ENCODE measurements at places on chromosomes 13 and 19.
A peak's percentile ranks its signal among the peaks of the same experiment; 100 is the strongest.

DNA sequence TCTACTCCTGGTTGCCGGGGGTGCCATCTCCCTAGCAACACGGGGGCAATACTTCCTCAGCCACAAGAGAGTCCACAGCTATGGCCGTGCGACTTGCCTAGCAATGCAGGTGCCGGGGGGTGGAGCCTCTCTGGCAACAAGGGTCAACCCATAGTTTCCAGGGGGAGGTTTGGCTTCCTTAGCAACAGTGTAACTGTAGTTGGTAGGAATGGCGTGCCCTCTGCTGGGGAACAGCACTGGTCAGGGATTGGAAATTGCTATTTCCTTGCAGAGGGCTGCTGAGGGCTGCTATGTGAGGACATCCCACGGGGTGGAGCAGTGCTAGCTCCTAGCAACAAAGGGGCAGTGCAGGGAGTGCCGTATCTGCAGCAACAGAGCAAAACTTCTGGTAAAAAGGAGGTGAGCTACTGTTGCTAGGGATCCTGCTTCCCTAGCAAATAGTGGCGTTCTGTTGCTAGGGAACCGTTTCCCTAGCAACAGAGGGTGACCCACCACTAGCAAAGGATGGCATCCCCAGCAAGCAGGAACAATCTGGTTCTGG is 7.0 kb upstream of the TMC4 start:
- DNase-seq: no peak

GRCh38 chr13:113209759-113210421 is 477 bp downstream of the CUL4A start:
- DNase-seq: peak; percentile 52

DNA sequence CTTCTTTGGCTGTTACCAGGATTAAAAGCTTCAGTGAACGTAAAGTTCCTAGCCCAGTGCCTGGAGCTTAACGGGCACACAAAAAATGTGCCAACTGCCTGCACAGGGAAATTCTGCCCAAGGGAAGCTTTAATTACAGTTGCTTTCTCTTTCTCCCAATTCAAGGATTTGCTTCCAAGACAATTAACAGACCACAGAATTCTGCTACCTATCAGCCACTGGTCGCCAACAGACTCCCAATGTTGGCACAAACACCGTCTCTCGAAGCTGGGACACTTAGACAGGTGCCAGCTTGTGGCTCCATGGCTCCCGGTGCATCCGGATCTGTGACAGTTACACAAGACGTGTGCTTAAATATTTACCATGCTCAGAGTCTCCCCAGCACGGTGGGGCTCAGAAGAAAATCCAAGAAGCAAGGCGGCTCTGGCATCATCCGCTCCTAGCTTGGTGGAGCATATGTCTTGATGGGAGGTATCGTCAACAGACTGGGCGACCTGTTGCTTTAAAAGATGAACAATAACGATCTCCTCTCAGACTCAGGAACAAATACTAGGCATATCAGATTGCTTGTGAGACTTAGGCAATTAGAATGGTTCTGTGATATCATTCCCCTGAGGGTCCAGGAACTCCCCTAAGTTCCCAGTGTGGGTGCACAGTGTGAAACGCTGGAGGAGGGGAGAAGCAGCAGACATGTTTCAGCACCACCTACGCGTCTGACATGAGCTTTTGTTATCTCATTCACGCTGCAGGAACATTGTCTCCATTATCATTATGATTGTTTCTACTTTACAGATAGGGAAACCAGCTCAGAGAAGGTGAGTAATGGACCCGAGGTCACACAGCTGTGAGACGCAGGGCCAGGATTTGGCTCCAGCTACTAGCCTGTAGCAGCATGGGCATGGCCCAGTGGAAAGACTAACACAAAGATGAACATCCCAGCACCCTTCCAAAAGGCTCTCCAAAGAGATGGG is 61.6 kb downstream of the ALOX5AP start:
- no peak for DNase-seq

GRCh38 chr19:44019498-44019897 is 5.7 kb upstream of the ZNF222 start:
- no peak for DNase-seq

- peak; percentile 66 for DNase-seq
Measured at GRCh38 chr13:102591988-102592781, 4.6 kb upstream of the TPP2 start.

DNA sequence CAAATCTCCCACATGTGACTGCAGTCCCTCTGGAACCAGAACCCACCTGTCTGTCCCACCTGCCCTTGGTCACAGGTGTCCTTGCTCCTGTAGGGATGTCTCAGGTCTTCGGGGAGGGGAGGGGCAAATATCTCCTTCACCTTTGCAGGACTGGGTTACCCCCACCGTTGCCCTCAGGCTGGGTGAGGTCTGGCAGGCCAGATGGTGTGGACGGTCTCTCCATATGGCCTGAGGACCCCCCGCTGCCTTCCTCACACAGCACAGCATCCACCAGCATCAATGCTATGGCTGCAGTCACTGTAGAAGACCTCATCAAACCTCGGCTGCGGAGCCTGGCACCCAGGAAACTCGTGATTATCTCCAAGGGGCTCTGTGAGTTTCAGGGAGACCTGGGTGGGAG is 10.0 kb downstream of the SLC5A5 start:
- no peak for DNase-seq

DNA sequence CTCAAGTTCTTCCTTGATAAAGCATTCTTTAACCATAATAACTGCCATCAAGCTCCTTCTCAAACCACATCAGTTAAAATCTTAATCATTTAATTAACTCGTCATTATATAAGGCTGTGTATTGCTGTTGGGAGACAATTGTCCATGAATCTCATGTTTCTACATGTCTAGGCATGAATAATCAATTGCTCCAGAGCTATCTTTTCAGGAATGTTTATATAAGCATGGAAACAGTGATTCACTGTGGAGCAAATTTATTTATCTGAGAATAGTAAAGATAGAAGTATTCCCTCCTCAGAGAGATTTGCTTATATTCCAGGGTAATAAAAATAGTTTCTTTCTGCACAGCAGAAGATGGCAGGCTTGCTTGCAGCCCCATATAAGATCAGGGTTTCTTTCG is 71.1 kb downstream of the CBY2 start:
- DNase-seq: no peak

DNA sequence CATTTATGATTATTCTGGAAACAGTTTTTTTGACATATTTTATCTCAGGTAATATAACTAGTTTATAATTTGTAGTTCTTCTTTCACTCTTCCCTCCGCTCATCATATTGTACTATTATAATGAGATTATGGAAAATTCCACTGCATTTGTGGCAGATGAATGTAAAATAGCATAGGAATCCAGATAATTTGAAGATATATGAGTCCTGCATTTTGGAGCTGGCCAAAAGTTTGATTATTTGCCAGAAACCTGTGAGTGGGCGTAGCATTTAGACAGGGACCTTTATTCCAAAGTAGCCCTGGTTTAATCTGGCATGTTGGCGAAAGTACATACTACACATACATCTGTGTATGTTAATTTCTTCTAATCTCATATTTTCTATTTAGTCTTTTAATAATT is 65.2 kb downstream of the FNDC3A start:
- no peak for DNase-seq
